ENCODE measurements at places on chromosomes 2 and 18.

- no peak for DNase-seq
Measured at GRCh38 chr2:105299290-105299689, 30.2 kb downstream of the TGFBRAP1 start.

DNA sequence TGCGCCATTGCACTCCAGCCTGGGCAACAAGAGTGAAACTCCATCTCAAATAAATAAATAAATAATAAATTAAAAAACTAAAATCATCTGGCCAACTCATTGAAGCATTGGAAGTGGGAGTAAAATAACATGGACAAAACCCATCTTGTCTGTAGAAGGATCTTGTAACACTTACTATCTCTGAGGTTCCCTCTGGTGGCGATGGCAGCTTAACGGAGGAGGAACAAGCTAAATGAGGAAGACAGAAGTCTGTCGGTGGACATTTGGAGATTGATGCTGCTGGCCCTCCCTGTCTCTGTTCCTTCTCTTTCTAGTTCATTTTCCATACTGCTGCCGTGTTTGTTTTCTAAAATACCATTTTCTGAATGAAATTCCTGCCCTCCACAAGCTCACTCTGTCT is 43.4 kb downstream of the ZCCHC2 start:
- no peak for DNase-seq

DNA sequence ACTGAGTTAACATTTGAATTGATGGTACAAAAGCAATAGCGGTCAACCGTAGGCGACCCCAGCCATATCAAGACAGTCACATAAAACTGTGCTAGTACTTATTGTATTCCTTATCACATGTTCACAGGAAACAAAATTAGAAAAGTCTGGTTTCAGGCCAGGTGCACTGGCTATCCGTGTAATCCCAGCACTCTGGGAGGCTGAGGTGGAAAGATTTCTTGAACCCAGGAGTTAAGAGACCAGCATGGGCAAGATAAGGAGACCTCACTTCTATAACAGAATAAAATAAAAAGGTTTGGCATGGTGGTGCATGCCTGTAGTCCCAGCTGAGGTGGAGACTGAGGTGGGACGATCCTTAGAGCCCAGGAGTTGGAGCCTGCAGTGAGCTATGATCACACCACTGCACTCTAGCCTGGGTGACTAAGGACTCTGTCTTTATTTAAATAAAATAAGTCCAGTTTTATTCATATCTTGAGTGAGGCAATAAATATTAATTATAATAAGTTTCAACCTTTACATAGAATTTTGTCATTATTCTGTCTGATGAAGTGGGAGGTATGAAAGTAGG is 84.1 kb upstream of the RGPD4 start:
- DNase-seq, result no peak

DNA sequence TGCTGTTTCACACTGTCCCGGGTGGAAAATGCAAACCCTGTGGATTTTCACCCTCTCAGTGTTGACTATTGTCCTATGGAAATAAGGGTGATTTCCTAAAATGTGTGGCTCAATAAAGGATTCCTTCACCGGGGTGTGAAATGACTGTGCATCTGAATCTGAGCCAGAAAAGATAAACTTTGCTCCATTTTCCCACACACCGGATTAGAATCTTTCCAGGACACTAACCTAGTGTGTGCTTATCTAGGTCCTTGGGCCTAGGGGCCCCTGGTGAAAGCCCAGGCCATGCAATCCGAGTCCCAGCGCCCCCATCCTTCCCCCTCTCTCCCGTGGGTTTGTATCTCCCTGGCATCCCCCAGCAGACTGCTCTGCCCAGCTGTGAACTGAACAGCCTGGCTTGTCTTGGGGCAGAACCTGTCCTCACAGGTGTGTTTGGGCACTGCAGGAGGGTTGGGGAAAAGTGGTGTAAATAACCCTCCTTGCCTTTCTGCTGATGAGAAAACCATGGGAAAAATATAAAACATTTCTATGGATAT is 17.3 kb downstream of the KLHL29 start:
- DNase-seq, result no peak

GRCh38 chr2:59528525-59528924 is 1024.9 kb downstream of the BCL11A start:
- DNase-seq, result no peak

DNA sequence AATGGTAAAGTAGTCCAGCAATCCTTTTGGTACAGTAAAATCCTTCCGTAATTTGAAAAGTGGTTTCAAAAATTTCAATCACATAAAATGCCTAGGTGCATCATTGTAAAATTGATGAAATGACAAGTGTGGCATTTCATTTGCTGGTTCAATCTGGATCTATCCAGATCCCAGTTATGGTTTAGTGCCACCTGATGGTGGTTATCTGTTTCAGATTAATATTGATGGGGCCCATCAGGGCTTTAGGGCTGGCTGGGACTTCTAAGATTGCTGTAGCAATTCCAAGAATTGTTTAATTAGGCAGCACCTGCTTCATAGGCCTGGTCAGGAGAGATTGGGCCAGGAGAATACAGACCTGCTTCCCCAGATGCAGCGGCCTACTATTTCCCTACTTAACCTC is 55.5 kb upstream of the PIK3C3 start:
- no peak for DNase-seq

GRCh38 chr2:26887151-26887550 is 39.2 kb downstream of the DPYSL5 start:
- no peak for DNase-seq

- no peak for DNase-seq
Measured at GRCh38 chr18:32460171-32460731, 10.4 kb downstream of the GAREM1 start.

DNA sequence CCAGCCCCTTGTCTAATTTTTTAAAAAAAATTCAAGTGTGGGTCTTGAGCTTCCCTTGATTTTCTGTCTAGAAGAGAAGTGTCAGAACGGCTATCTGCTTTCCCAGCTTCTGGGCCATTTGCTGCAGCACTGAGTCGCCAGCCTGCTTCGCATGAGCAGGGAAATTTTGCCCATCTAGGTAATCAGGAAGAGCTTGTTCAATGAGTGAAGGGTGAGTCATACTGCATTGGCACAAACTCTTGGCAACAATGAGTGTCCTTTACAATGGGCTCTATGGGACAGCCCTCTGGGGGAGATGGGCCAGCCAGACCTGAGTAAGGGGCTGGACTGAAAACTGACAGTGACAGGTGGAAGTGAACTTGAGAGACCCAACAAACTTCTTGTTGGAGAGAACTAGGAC is 2.4 kb upstream of the RNF144A start:
- DNase-seq, result no peak

DNA sequence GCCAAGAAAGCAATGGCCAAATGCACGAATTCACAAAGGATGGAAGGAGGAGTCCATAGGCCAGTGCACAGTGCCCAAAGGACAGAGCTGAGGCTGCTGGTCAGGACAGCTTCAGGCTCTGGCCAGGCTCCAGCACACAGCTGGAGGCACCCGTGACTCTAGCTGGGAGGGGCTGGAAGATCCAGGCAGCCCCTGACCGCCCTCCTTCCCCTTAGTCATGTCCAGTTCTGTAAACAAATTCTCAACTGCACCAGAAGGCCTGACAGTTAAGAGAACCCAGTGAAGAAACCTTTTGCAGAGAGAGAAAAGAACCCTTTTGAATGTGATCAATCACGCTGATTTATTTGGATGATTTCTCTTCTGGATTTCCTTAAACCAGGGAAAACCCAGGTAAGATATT is 7.7 kb upstream of the YWHAQ start:
- no peak for DNase-seq

DNA sequence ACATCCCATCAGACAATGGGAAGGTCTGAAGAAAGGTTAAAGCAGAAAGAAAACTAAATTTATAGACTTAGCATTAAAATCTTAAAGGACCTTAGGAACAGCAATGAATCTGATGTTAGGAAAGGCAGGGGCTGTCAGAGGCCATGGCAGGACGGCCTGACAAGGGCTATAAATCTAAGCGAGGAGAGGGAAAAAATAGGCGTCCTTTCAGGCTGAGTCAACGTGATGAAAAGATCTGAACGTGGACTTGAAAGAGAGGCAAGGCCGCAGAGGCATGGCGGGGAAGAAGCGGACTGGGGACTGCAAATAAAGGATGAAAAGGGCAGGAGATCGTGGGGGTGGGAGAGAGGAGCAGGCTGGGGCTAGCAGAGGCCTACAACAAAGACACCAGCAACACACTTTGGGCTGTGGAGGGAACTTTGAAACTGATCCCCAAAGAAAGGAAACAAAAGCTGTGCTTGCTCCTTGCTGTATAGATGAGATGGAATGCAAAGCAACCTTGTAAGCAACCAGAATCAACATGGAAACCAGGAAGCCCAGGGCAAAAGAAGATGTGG is 145.6 kb downstream of the NRP2 start:
- DNase-seq, result no peak

GRCh38 chr2:15563227-15564100 is 2.3 kb upstream of the NBAS start:
- no peak for DNase-seq

GRCh38 chr18:50429207-50429948 is 54.5 kb downstream of the SKA1 start:
- DNase-seq, result no peak

GRCh38 chr2:133667085-133667484 is 98.8 kb upstream of the NCKAP5 start:
- no peak for DNase-seq

DNA sequence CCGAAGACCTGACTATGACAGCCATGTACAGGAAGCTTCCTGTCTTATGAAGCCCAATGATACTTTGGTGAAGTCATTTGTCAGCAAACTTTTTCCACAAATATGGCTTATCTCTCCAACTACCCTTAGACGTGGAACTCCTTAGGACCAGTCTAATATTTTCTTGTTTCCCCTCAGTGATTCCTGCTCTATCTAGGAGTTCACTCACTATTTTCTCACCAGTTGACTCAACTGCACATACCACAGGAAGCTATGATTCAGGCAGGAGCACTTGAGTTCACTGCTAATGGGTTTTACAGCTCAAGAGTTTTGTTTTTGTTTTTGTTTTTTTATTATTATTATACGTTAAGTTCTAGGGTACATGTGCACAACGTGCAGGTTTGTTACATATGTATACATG is 109.3 kb downstream of the ANTXR1 start:
- DNase-seq, result no peak

DNA sequence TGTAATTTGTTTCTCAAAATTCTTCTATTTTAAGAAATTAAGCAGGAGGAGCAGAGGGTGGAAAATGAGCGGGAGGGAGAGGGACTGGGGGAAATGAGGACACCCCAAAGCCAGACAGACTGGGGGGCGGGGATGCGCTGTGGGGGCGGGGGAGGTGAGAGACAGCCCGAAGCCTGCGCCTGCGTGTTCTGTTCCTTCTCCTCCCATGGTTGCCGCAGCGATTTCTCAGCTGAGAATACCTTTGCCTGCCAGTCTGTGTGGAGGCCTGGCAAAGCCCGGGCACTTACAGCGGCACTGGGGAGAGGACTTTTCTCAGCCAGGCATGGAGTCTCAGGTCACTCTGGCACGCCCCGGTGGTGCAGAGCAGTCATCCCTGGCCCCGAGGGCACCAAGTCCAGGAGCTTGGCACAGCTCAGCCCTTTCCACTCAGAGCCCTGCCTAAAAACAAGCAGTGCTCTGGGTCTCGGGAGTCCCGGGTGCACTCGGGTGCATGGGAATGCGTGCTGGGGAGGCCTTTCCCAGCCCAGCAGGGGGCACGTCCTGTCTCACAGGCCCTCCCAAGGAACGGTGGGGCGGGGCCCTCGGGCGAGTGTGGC is 289.3 kb upstream of the HS6ST1 start:
- DNase-seq, result no peak

GRCh38 chr2:71674158-71674851 is 220.9 kb downstream of the DYSF start:
- no peak for DNase-seq

- DNase-seq, result no peak
Measured at GRCh38 chr18:48342581-48342980, 66.6 kb downstream of the ZBTB7C start.

DNA sequence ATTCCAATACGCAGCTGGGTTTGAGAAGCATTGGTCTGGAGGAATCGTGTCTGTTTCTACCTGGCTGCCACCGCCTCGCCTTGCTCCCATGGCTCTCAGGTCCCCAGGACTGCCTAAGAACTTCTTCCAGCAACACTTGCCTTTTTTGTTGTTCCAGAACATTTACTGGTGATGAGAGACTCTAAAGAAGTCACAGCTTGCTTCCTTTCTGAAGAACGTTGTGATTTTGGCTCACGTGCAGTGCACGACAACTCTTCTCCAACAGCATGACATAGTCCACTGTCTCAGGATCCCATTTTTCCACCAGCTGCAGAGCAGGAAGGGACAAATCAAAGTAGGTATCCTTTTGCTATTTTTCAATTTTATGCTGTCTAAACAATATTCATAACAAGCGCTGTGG is 940.9 kb downstream of the SLC4A3 start:
- DNase-seq, result no peak

DNA sequence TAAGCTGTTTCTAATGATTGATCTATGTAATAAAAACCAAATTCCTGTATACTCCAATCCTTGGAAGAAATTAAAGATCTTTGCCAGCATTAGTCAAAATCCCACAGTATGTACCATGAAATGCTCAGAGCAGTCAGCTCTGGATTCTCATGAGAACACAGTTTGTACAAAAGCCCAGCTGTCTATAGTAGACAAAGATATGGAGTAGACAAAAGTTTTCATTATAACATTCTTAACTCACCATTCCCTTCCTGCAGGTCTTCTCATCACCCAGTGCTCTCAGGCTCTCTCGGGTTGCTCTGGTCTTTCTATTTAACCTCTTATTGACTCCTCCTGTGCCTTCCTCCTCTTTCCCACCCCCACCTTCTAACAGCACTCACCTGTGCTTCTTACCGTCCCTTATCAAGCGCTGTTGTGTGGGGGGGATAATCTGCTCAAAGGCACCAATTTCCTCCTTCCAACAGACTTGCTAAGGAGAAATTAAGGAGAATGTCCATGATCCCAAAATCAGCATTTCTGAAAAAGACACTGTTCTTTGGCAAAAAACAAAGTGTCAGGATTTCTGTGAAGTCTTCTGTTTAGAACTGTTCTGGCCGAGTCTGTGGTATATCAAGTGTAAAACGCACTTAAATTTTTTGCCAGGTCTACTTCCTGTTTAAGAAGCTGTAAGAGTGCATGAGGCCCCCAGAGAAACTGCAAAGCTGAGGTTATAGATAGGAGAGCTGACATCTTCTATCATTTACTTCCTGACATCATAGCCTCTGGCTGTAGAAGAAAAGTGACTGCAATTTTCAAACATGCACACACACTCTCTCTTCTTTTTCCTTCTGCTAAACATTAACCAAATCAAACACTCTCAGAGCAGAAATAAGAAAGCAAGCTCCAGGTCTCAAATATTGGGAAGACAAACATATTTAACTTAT is 144.1 kb downstream of the EVA1A start:
- DNase-seq, result no peak
